ENCODE measurements at places on chromosomes 3 and 15. TPM values are rescaled to one million over a fixed set of nuclear protein-coding genes. Genes with fewer than 3 reads are reported as not detected.

DNA sequence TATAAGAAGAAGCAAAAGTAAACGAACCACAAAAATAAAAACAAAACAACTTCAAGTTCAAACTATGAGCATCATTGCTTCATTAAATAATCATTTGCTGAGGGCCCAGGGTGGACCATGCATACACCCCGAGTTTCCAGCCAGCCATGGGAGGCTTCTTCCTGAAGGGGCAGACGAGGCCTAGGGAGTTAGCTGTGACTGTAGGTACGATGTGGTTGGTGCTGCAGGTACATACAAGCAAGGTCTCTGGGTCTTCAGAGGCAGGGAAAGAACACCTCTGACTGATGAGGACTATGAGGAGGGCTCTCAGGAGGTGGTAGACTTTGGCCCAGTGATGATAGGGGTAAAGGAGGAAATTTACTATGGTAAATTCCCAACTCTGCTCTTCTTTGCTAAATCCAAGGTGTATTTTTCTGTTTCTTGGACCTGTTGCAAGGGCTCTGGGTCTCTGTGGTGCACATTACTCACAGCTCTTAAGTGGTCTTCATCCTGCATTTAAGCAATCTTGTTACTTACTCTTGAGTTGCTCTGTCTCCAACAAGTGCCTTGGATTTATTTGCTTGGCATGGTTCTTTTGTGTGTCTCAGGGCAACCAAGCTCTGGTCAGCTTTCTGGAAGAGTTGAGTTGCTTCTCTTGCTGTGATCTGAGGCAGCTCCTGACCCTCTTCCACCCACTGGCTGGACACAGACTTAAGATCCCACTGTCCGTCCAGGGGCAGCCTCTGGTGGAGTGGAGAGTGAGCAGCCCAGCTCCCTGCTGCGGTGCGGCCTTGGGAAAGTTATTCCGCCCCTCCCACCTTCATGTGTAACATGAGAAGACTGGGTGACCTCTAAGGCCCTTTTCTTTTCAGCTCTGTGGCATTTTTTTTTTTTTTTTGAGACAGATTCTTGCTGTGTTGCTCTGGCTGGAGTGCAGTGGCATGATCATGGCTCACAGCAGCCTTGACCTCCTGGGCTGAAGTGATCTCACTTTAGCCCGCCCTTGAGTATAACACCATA lies 56.1 kb upstream of the KIF23 start:
- DNase-seq: no peak
- H3K4me1 ChIP-seq: no peaks in the 10 kb centered on the region
- no peak overlapping the region for H3K4me3 ChIP-seq
- no peak overlapping the region for H3K27ac ChIP-seq
- H3K27me3 ChIP-seq: no peaks in the 10 kb centered on the region
- no peaks in the 10 kb centered on the region for H3K36me3 ChIP-seq

DNA sequence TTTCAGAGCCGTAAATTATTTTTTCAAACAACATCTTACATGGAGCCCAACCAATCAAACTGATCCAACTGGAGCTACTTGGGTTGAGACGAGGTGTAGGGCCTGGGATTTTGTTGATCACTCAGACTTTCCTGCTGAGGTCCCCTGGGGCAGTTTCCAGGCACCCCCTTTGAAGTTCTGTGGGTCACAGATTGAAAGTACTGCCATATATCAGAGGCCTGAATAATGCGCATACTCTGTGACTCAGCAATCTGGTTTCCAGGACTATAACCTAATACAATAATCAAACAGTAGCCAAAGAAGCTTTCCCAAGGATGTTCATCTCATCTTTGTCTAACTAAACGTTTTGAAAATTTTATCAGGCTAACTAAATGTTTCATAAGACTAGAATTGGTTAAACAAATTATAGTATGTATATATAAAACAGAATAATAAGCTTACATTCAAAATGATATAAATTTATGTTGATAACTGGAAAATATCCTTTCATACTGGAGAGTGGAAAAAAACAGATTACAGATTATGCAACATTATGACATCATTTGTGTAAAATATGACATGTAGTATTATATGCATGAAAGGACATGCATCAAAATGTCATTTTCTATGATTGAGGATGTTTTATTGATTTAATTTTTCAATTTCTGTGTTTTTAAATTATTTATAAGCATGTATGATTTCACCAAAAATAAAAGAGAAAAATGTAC lies 617.1 kb downstream of the NTRK3 start:
- H3K36me3 ChIP-seq: no peaks in the 10 kb centered on the region
- H3K27me3 ChIP-seq: no peaks in the 10 kb centered on the region
- no peaks in the 10 kb centered on the region for H3K4me1 ChIP-seq
- H3K4me3 ChIP-seq: no peak overlapping the region

DNA sequence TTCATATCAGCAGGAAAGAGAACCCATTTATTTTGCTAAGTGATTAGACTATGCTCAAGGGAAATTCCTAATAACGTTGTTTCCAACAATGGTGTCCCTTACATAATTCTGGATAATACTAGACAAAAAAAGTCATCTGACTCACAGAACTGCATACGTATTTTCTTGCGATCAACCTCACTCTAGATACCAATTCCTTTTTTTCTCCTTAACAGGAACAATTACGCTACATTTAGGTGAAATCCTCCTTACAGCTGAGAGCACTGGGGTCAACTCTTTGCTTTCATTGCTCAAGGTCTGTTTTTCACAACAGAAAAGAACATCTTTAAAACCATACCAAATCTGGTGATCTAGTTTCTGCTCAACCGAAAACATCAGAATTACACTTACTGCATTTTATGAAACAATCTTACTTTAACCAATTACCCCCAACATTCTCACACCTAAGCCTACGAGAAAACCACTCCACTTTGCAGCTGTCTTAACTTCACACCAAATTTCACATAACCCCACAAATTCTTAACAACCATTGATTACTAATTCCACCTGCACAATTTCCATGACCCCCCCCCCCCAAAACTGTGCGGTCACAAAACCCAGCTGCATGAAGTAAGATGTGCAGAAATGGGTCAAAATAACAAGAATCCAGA lies 61.2 kb upstream of the ICE2 start:
- no peak overlapping the region for H3K4me3 ChIP-seq
- no peaks in the 10 kb centered on the region for H3K4me1 ChIP-seq
- H3K27me3 ChIP-seq: no peaks in the 10 kb centered on the region
- no peaks in the 10 kb centered on the region for H3K36me3 ChIP-seq
- no peak overlapping the region for H3K27ac ChIP-seq
- no peak for DNase-seq

The CCR8 gene
- not detected for total RNA-seq

GRCh38 chr3:6770397-6770690 lies 90.6 kb upstream of the GRM7 start:
- no peak for DNase-seq
- H3K27ac ChIP-seq: peak overlapping the region; percentile 65
- H3K27me3 ChIP-seq: no peaks in the 10 kb centered on the region
- no peaks in the 10 kb centered on the region for H3K36me3 ChIP-seq

DNA sequence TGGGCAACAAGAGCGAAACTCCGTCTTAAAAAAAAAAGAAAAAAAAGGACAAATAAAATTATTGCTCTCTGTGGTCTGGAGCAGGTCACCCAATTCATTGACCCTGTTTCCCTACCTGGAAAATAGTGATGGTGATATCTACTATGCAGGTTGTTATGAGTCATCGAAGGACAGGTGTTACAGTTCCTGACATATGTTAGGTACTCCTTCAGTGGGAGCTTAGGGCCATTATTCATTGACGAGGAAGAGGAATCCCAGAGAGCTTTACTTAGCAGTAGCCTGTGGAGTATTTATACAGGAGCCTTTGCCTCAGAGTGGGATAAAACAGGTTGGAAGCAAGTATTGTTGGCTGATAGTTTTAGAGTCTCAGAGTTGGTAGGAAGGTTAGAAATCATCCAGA lies 74.5 kb downstream of the SLC7A14 start:
- H3K36me3 ChIP-seq: no peaks in the 10 kb centered on the region
- no peak overlapping the region for H3K4me3 ChIP-seq
- no peaks in the 10 kb centered on the region for H3K27me3 ChIP-seq

- peak; percentile 8 for DNase-seq
- H3K27ac ChIP-seq: no peak overlapping the region
- H3K4me3 ChIP-seq: no peak overlapping the region
These were observed 560.3 kb upstream of the NR2F2 start for GRCh38 chr15:95770196-95770595.

DNA sequence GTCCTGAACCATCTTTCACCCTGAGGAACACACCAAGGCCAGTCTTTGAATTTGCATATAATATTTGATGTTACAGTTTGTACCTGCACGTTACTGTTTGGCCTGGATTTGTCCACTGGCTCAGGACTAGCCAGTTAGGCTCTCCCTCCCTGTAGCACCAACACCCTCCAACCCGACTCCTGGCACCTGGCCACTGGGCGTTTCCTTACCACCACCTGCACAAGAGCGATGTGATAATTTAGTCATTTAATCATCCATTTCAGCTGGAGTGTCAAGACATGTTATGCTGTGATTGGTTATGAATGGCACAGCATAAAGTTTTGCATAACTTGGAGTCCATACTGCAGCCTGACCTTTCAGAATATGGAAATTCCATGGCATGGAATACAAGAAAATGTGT lies 242.4 kb downstream of the KCNMB2 start:
- no peaks in the 10 kb centered on the region for H3K27me3 ChIP-seq
- H3K4me1 ChIP-seq: peaks cover 8% of the 10 kb centered on the region
- no peak overlapping the region for H3K27ac ChIP-seq
- H3K36me3 ChIP-seq: no peaks in the 10 kb centered on the region
- no peak overlapping the region for H3K4me3 ChIP-seq

DNA sequence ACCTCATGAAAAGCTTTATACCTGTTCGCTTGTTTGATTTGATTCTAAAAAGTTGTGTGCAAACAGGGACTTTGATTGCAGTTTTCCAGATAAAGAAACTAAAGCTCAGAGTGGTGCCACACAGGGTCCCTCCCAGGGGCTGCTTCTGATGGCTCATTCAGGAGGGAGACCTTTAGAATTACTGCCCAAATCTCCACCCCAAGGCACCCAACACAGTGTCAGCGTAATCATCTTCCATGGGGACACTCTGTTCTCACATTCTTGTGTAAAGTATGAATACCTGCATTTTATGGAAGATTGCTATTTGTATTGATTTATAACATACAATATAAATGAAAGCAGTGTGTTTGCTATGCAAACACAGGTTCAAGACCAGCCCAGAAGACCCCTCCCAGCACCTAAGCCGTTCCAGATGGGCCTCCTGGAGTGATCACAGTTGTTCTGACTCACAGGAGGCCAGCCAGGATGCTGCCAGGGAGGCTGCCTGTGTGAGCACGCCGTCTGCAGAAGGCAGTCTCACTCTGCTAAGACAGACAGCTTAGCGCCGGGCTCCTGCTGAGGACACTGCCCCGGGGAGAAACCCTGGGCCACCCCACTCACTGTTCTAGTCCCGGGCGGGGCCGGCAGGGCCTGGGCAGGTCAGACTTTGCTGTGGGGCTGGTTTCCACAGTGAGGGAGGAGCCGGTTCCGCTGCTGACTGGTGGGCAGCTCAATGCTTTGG lies 185.6 kb downstream of the FAM43A start:
- no peaks in the 10 kb centered on the region for H3K27me3 ChIP-seq
- H3K4me1 ChIP-seq: peaks cover 36% of the 10 kb centered on the region
- no peaks in the 10 kb centered on the region for H3K36me3 ChIP-seq
- peak overlapping the region; percentile 71 for H3K4me3 ChIP-seq
- peak; percentile 93 for DNase-seq

- no peak for DNase-seq
- H3K4me3 ChIP-seq: no peak overlapping the region
- H3K27ac ChIP-seq: peak overlapping the region; percentile 2
- peaks cover 35% of the 10 kb centered on the region for H3K4me1 ChIP-seq
- no peaks in the 10 kb centered on the region for H3K36me3 ChIP-seq
These were observed 84.1 kb downstream of the PPCDC start for GRCh38 chr15:75107516-75107907.

- no peaks in the 10 kb centered on the region for H3K4me1 ChIP-seq
- no peak overlapping the region for H3K27ac ChIP-seq
- no peak overlapping the region for H3K4me3 ChIP-seq
- H3K27me3 ChIP-seq: no peaks in the 10 kb centered on the region
These were observed 53.3 kb upstream of the SLCO2A1 start for GRCh38 chr3:134083008-134083407.

DNA sequence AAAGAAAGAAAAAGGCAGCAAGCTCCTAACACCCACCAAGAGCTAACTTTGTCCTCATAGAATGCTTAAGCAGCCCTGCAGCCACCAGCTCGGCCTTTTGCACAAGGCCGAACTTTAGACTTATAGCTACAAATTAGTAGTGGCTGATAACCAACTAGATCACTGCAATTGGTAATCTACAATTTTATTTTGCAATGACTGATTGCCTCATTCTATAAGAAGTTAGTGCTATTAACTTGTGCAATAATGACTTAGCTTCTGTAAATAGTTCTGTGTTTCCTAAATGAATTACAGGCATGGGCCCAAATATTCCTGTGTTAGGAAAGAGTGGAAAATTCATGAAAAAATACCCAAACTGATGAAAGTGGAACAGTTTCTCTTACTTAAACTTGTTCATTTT lies 284.8 kb upstream of the CFAP20DC start:
- H3K27me3 ChIP-seq: no peaks in the 10 kb centered on the region
- H3K36me3 ChIP-seq: peaks cover 15% of the 10 kb centered on the region

The RBP2 gene
- total RNA-seq: not detected

GRCh38 chr15:40906991-40907802 lies 12.9 kb downstream of the VPS18 start:
- peaks cover 26% of the 10 kb centered on the region for H3K36me3 ChIP-seq
- H3K4me3 ChIP-seq: no peak overlapping the region
- peaks cover 35% of the 10 kb centered on the region for H3K4me1 ChIP-seq
- H3K27me3 ChIP-seq: no peaks in the 10 kb centered on the region
- peak overlapping the region; percentile 59 for H3K27ac ChIP-seq

DNA sequence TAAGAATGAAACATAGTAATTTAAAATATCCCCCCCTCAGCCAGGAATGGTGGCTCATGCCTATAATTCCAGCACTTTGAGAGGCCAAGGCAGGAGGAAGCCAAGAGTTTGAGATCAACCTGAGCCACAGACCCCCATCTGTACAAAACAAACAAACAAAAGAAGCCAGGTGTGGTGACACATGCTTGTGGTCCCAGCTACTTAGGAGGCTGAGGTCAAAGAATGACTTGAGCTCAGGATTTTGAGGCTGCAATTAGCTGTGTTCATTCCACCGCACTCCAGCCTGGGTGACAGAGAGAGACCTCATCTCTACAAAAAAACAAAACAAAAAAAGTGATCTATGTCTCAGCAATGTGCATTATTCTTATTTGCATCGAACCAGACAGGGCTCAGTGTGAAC lies 800.8 kb downstream of the MCTP2 start:
- no peaks in the 10 kb centered on the region for H3K4me1 ChIP-seq
- DNase-seq: no peak
- no peaks in the 10 kb centered on the region for H3K27me3 ChIP-seq
- H3K4me3 ChIP-seq: no peak overlapping the region
- H3K36me3 ChIP-seq: no peaks in the 10 kb centered on the region
- H3K27ac ChIP-seq: no peak overlapping the region

DNA sequence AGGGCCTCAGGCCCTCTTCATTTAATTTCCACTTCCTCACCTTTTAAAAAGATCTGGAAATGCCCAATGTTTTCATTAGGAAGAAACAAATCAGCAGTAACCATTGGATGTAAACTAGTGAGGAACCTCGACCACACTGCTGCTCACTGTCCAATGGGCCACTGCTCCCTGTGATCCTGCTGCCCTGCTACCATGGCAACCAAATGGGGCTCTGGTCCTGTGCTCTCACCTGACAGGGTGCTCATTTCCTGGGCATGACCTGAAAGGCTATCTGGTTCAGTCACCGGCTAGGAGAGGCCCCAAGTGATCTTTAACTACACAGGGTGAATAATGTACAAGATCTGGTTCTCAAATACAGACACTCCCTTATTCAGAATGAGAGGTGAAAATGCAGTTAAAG lies 54.6 kb downstream of the ARHGEF3 start:
- no peak overlapping the region for H3K27ac ChIP-seq
- no peaks in the 10 kb centered on the region for H3K27me3 ChIP-seq
- peaks cover 18% of the 10 kb centered on the region for H3K36me3 ChIP-seq
- no peak for DNase-seq
- H3K4me1 ChIP-seq: no peaks in the 10 kb centered on the region
- H3K4me3 ChIP-seq: no peak overlapping the region
